Kasumi-1 (cell line): ENCODE measurements at places on chromosomes 1 and 21.

- DNase-seq = no peak
These were observed 158.2 kb downstream of the TGFBR3 start for GRCh38 chr1:91727763-91728162.

DNA sequence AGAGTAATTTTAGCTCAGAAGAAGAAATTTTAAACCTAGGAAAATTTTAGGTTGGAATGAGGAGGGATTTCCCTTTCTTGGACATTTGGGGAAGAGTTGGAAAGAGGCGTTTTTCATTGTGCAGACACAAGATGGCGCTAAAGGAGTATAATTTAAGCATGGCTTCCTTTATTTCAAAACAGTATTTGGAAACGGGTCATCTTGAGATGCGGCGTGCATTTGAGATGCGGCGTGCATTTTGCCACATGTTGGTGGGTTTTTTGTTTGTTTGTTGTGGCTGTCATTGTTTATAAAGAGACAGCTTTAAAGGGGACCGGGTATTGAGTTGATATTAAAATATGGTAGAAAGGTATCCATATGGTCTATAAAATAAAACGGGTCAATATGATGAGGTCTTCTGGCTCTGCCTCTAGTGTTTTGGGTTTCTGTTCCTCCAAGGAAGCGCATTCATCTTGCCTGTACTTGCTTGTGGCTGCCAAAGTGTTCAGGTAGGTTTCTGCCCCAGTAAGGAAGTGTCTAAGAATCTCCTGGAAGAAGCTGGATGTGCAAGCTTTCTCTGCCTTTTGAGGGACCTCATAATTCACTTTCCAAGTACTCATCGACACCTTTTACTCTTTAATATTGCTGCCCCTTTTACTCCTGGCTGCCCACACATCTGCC lies 210.3 kb downstream of the SLC35F3 start:
- peak; percentile 75 for DNase-seq

DNA sequence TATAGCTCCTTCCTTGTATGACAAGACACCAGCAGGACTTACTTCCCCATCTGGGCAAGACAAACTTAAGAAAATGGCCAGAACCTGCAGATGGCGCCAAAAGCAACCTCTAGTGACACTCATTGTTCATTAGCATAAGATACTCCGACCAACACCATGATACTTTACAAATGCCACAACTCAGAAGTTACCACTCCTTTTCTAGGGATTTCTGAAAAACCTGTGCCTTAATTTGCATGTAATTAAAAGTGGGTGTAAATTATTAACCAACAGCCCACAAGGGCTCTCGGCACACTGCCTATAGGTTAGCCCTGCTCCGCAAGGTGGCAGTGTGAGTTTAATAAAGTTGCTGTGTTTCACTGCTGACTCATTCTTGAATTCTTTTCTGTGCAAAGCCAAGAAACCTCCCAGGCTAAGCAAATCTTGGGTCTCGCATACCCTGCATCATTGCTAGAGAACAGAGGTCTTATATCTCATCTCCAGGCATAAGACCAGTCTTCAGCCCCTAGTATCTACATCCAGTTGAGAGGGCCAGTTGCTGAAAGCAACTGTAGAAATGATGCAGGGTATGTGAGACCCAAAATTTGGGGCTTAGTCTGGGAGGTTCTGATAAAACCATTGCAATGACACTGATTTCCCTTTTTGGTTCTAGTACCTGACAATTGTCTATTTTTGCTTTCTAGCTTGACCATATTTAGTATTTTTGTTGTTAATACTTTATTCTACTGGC lies 86.4 kb downstream of the FAF1 start:
- peak; percentile 96 for DNase-seq

DNA sequence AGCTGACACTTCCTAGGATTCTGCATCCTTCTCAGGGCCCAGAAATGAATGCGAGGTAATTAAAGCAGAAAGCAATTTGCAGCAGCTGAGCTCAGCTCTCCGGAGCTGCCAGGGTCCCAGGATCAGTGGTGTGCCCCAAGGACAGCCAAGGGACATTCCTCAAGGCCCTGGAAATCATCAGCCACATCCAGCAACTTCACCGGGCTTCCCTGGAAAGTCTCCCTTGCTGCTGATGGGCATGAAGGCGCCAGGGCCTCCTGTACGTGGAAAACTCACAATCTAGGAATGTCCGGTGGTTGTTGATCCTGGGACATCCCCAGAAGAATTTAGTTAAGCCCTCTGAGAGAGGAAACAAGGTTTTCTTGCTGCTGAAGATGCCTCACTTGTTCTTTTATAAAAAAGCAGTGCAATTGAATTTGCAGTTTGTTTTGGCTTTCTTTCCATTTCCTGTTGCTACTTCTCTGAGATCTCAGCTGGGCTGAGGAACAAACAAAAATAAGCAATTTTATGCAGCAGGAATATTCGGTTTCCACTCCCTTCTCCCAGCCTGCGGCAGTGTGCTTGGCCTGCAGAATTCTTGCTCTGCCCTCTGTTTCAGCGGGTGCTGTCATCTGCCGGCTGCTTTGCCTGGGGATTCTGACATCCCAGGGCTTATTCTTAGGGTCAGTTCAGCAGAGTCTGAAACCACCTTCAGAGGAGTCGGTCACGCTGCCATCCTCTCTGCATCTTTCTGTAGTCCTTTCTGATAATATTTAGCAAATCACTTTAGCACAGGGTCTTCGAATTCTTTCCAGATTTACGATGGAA lies 85.9 kb downstream of the TCP10L start:
- DNase-seq = no peak

DNA sequence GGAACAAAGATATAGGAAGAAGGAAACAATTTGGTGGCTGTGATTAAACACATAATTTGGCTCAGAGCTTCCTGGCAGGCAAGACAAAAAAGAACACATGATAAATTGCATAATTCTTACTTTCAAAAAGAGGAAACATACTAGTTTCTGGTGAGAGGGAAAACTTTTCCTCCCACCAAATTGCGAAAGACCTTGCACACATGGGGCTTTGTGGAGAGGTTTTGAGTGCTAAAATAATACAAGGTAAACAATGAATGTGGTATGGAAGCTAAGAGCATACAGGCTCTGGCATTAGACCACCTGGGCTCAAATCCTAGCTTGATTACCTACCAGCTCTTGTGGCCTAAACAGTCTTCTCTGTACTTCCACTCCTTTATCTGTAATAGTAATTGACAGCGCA lies 140.2 kb upstream of the HOOK1 start:
- peak; percentile 95 for DNase-seq

- DNase-seq = no peak
These were observed 111.2 kb upstream of the PPM1J start for GRCh38 chr1:112826217-112826944.

DNA sequence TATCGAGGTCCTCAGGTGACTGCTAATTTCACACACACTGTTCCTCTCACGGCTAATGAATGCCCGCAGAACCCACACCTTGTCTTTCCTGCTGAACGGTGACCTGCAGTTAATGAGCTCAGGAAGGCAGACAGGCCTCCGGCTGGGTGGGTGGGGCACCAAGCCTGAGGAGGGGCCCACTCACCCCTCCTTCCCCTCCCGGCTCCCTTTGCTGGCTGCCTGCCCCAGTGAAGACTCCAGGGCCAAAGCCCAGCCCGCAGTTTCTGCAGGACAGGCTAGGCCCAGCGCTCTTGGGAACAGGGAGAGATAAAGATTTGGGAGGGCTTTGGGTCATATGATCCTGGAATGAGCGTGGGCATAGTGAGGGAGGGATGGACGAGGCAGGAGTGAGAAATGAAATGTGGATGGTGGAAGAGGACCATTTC lies 26.4 kb downstream of the FOXO6 start:
- no peak for DNase-seq

- peak; percentile 13 for DNase-seq
These were observed 150.1 kb upstream of the FGGY start for GRCh38 chr1:59146651-59147358.

- DNase-seq = no peak
These were observed 39.4 kb downstream of the IGFN1 start for GRCh38 chr1:201229771-201230635.

GRCh38 chr1:41640756-41641474 lies 156.4 kb upstream of the EDN2 start:
- DNase-seq = no peak

DNA sequence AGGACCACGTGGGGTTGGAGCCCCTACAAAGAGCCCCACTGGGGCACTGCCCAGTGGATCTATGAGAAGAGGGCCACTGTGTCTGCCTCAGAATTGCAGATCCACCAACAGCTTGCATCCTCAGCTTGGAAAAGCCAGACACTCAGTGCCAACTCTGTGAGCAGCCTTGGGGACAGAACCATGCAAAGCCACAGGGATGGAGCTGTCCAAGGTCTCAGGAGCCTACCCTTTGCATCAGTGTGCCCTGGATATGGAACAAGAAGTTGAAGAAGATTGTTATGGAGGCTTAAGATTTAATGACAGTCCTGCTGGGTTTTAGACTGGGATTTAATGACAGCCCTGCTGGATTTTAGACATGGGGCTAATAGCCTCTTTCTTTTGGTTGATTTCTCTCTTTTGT lies 1670.9 kb downstream of the PLA2G4A start:
- peak; percentile 25 for DNase-seq

DNA sequence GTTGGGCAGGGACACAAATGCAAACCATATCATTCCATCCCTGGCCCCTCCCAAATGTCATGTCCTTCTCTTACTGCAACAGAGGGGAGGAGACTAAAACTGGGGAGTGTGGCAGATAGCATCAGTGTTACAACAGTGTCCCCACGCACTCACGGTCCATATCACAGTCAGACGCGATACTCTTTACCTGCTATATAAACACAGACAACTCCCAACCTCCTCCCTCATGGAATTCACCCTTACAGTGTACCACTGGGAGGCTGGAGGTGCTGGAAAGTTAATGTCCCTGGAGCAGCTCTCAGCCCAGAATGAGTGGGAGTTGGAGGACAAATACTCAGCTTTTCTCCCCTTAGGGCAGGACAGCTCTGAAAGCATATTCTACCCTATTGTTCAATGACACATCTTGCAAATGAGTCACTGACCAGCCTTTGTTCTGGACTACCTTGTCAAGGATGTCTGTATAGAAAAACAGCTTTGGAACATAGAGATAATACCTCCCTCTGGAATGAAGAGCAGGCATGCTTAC lies 445.9 kb downstream of the SETD4 start:
- no peak for DNase-seq

DNA sequence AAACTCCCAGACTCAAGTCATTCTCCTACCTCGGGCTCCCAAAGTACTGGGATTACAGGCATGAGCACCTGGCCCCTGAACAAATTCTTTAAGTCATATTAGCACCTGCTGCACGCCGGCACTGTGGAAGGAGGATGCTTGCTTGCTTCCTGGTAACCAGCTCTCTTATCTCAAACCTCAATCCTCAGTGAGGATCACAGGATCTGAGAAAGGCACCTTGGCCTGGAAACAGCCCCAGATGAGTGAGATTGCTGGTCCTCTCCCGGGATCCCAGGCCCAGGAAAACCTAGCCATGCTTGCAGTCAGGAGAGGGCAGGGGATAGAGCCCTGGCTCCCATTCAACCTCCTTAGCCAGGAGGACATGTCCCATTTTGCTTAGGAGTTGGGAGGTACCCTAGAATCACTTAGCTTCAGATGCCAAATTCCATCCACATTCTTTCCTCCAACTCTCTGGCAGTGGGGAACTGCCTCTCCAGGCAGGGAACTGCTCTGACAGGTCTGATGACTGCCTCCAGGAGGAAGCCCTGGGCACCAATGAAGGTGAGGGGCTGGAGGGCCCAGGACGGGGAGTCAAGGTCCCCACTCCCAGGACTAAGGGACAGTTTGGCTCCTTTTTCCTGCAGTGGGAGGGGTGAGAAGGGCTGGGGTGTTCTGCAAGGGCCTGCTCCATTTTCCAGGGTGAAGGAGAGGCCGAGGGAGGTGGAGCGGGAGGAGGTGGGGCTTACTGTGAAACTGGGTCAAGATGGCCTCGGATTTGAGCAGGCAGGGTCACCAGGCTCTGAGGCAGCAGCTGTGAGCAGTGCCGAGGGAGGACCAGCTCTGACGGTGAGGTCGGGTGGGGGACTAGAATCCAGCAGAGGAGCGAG lies 9.5 kb downstream of the GPR37L1 start:
- DNase-seq = no peak
